ENCODE measurements at places on chromosomes 4 and X.

DNA sequence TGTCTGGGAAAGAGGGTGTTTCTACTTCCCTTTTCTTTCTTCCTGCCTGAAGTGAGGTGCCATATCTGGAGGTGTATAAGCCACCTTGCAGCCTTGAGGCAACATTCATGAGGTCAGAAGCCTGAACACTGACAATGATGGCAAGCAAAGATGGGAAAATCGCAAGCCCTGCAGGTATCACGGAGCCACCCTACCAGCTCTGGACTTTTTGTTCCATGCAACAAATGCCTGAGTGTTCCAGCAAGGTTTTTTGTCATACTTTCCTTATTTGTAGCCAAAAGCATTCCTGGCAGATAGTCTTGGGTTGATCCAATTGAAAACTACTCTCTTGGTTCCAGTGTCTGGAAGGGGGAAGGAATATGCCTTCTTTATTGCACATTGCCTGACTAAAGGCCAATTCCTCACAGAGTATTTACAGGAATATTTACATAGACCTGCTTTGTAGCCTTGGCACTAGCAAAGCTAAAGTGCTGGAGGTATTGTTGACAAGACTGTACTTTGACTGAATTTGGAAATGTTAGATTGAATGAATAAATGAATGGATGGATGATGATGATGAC, 14.4 kb upstream of the SOD3 start:
- no peak for DNase-seq

- peak; percentile 4 for DNase-seq
Measured at GRCh38 chrX:12138361-12139313, at the start of gene FRMPD4. Gene FRMPD4, plus strand, starts transcription at chrX:12138473. Its CDS starts 499 bp downstream, at chrX:12138972.

DNA sequence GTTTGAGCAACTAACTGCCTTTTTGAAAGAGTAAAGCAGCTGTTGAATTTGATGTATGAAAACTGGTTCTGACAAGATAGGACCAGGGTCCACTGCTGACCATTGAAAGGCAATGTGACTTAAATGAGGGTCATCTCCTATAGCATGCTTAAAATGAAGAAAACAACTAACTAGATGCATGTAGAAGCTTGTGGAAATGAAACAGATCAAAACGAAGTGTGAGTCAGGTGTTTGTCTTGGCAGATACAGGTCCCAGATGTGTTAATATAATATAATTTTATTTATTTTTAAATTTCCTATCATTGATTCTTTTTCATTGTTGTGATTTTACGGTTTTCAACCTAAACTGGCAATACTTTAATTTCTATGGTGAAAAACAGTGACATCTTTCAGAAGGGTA, 83.6 kb downstream of the ATOH1 start:
- DNase-seq: no peak

DNA sequence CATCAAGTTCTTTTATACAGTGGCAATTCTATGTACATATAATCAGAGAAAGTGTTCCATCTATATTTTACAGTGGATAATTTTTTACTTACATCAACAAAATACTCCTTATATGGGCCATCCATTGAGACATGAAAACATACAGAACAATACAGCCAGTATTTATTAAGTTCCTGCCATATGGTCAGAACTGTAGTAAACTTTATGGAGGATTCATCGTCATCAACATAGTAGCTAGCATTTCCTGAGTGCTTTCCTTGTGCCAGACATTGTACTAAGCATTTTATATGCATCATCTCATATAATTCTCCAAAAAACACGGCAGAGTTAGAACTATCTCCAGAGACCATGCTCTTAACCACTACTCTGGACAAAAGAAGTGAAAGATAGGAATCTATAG, 170.1 kb downstream of the CEP135 start:
- DNase-seq: no peak

DNA sequence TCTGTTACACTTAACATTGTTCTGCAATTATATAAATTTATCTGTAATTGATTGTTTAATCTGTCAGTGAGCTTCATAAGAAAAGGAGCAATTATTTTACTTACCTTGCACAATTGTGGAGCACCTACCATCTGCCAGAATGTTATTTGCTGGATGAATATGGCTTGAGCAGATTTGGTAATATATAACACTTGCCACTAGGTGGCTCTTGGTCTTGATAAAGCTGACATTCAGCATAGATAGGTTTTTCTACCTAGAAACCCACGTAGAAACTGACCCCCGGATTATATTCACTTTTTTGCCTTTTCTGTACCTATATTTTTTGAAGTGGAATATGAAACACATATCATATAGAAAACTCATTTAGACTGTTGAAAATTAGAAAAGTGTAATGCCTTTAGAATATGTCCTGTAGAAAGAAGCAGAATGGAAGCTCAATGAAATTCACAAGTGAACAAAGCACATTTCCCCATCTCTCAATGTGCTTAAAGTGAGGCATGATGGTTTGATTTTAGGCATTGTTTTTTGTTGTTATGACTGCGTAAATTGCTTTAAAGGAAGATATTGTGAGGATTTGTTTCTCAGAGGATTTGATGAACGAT, 9.5 kb downstream of the RBPJ start:
- DNase-seq: peak; percentile 75
